ENCODE measurements at places on chromosomes 7 and 10.

GRCh38 chr10:119237722-119238436 lies 30.5 kb downstream of the GRK5 start:
- DNase-seq = no peak

GRCh38 chr10:17056781-17057428 lies 72.7 kb downstream of the CUBN start:
- DNase-seq = no peak

- DNase-seq = peak; percentile 68
Measured at GRCh38 chr10:114821293-114821914, at the start of gene FHIP2A. Gene FHIP2A, plus strand, starts transcription at chr10:114821780. Its CDS starts 299 bp downstream, at chr10:114822079.

DNA sequence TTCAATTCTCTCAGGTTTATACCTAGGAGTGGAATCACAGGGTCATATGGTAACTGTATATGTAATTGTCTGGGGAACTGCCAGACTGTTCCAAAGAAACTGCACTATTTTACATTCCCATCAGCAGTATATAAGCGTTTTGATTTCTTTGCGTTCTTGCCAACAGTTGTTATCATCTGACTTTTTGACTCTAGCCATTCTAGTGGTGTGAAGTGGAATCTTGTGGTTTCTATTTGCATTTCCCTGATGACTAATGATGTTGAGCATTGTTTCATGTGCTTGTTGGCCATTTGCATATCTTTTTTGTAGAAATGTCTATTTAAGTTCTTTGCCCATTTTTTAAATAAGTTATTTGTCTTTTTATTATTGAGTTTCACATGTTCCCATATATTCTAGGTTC lies 44.3 kb upstream of the ZC3HAV1 start:
- DNase-seq = no peak

GRCh38 chr10:93115661-93116383 lies 42.1 kb downstream of the CYP26A1 start:
- peak; percentile 52 for DNase-seq
